ENCODE measurements at places on chromosomes 13 and 19. TPM values are rescaled to one million over a fixed set of nuclear protein-coding genes. Genes with fewer than 3 reads are reported as not detected.

KLK2 gene
- total RNA-seq = not detected

RXFP2 gene
- not detected for total RNA-seq

CABP5 gene
- total RNA-seq = not detected

ATG4D gene
- total RNA-seq = 16.3 TPM

ARHGAP45 gene
- total RNA-seq = 13.4 TPM

ZNF579 gene
- 12.4 TPM for total RNA-seq

ZNF492 gene
- total RNA-seq = 1.0 TPM

CACTIN gene
- total RNA-seq = 19.1 TPM

GNA15 gene
- not detected for total RNA-seq

ZNF845 gene
- total RNA-seq = 9.2 TPM

DPRX gene
- total RNA-seq = not detected

CEACAM7 gene
- not detected for total RNA-seq

FBXL12 gene
- total RNA-seq = 16.7 TPM

ZNF324B gene
- 10.2 TPM for total RNA-seq

OR7D2 gene
- under 0.01 TPM for total RNA-seq

CAMSAP3 gene
- total RNA-seq = 1.9 TPM

SLITRK6 gene
- total RNA-seq = 0.17 TPM

SIGLEC11 gene
- not detected for total RNA-seq

VSTM1 gene
- not detected for total RNA-seq

ADGRE3 gene
- not detected for total RNA-seq

LILRA6 gene
- not detected for total RNA-seq

GPR108 gene
- 102 TPM for total RNA-seq

ZNF627 gene
- total RNA-seq = 38.3 TPM

GJA3 gene
- total RNA-seq = not detected

TINCR gene
- total RNA-seq = not detected

POU2F2 gene
- total RNA-seq = not detected

SPACA4 gene
- total RNA-seq = not detected

RYR1 gene
- total RNA-seq = 0.10 TPM

BEST2 gene
- total RNA-seq = not detected

ATCAY gene
- not detected for total RNA-seq

LILRA5 gene
- not detected for total RNA-seq

ZNF98 gene
- total RNA-seq = 0.55 TPM

CEACAM8 gene
- total RNA-seq = not detected

CLEC4G gene
- total RNA-seq = not detected

CD209 gene
- total RNA-seq = not detected

CAPN12 gene
- 2.6 TPM for total RNA-seq

RASAL3 gene
- total RNA-seq = 0.17 TPM

LILRA1 gene
- total RNA-seq = not detected

CASP14 gene
- not detected for total RNA-seq

TMPRSS9 gene
- total RNA-seq = not detected

NRTN gene
- total RNA-seq = 0.17 TPM

MUC16 gene
- 1.0 TPM for total RNA-seq

RNF225 gene
- not detected for total RNA-seq

ZNF541 gene
- total RNA-seq = not detected
